ENCODE measurements at places on chromosomes 12 and 14.

DNA sequence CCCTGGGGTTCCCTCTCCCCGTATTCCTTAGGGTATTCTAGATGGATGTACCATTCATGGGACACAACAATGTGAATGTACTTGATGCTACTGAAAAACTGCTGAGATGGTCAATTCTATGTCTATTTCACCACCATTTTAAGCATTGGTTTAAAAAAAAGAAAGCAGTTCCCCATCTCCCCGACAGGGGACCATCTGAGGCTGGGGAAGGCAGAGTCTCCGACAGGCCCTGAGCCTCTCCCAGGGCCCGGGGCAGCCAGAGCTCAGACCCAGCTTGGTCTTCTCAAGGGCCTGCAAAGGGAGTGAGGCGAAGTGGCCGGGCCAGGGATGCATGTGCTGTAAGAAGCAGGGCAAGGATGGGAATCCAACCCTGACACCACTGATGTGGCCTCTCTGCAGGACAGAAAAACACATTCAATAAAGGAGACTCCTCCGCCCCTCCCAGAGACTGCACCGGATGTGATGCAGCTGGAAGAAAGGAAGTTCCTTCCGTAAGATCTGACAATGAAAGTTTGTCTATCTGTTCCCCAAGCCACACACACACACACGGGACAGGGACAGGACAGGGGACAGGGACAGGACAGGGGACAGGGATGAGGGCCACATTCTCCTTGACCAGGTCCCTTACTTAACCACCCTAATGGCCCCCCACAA, 234.1 kb downstream of the BCL11B start:
- DNase-seq: no peak

- DNase-seq: no peak
These were observed 53.9 kb downstream of the ZC3H14 start for GRCh38 chr14:88616697-88617096.

DNA sequence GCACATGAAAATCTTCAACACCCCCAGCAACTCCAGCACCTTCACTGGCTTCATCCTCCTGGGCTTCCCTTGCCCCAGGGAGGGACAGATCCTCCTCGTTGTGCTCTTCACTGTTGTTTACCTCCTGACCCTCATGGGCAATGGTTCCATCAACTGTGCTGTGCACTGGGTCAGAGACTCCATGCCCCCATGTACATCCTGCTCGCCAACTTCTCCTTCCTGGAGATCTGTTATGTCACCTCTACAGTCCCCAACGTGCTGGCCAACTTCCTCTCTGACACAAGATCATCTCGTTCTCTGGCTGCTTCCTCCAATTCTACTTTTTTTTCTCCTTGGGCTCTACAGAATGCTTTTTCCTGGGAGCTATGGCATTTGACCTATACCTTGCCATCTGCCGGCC, 11.5 kb upstream of the OR11G2 start:
- no peak for DNase-seq

DNA sequence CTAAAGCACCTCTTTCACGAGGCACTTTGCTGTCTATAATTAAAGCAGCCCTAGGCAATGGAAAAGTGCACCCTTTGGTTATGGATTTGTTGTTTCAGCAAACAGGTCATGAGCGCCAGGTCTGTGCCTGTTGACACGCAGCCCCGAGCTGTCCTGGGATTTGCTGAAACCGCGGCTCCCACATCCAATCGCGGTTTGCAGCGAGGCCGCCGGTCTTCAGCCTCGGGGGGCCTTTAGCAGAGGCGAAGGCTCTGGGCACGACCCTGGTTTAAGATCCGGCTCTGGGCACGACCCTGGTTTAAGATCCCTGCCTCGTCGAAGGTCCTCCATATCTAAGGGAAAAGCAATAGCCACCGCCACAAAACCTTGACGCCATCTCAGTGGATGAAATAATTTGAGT, 79.2 kb downstream of the GLT1D1 start:
- no peak for DNase-seq

GRCh38 chr14:52363961-52364360, 49.8 kb downstream of the PTGER2 start:
- no peak for DNase-seq

Measured in MM.1S (cell line).